Activated CD8-positive, alpha-beta memory T cell treated with anti-CD3 and anti-CD28 coated beads for 4 hours (primary cell): ENCODE measurements at places on chromosomes 11 and 22.

DNA sequence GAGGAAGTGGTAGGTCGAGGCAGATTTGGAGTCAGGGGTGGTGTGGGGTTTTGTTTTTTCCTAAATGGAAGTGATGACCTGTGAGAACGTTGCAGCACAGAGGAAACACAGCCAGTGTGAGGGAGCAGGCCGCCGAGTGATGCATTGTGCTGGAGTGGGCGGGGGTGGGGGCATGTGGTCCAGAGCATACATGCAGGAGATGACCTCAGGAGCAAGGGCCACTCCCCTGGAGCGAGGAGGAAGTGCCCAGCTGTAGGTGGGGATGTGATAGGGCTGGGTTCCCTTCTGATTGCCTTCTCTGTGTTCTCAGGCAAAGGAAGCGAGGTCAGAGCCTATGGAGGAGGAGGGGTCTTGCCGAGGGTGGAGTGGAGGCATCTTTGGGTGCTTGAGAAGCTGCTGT lies 81.4 kb downstream of the PPP6R3 start:
- no peak for DNase-seq

DNA sequence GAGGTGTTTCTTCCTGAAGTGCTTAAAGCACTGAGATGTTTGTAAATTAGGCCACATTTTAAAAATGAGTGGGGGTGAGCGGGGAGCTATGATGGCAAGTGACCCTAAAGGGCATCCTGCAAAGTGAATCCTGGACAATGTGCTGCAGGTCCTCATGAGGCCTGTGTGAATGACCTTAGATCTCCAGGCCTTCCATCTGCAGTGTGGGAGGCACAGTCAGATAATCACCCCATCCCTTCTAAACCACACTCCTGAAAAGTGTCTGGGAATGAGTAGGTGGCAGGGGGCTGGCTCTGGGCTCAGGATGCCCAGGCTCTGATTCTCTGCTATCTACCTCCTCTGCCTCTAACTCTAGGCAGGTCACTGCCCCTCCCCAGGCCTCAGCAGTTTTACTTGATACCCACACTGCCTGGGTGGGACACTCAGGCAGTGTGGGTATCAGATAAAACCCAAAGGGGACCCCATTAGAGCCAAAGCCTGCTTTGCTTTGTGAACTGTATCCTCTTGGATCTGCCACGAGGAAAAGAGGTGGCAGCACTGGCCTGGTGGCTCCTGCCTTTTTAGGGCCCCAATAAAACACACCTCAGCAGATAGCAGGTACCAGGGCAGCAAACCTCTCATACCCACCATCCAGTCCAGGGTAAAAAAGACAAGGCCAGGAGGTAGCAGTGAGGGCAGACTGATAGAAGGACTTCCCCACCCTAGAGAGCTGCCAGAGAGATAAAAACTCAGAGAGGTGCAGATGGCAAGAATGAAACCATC lies 10.5 kb downstream of the STARD10 start:
- DNase-seq = no peak

- DNase-seq = peak; percentile 7
These were observed 568 bp downstream of the ALG8 start for GRCh38 chr11:78138694-78139421.

- DNase-seq = no peak
These were observed 62.2 kb upstream of the HEPHL1 start for GRCh38 chr11:93958991-93959390.

DNA sequence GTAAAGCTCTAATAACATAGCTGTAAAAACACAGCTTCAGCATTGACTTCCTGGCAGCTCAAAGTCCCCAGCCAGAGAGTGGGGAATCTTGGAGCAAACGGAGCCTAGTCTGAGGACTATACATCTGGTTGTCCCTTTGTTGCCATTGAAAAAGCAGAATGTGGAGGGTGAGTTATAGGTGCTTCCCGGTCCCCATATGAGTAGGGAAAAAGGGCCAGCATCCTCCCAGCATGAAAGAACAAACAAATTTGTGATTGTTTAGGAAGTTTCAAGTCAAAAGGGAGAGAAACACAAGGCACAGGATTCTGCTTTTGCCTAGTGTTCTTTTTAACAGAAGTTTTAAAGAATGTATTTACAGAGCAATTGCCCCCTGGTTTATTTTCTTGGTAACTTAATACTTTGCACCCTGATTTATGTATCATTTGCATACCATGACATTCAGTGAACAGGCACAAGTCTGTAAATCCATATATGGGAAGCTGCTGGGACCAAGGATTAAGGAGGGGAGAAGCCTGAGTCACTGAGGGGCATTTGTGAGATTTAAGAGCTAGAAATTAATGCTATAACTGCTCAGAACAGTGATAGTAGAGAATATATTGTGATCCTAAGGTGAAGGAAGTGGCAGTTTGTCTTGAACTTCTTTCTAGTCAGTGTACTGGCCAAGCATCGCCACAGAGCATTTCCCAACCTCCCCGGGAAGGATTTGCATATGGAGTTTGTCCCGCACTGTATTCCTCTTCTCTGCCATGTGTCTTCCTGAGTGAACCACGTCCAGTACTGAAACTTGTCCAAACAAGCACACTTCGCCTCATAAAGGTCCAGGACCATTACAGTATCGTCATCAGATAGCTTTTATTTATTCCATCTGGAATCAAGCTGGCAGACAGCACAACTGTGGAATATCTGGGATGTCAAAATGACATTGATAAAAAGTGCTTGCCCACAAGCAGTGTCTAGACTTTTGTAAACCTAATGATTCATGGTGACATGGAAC lies 103.0 kb downstream of the DBX1 start:
- DNase-seq = no peak

DNA sequence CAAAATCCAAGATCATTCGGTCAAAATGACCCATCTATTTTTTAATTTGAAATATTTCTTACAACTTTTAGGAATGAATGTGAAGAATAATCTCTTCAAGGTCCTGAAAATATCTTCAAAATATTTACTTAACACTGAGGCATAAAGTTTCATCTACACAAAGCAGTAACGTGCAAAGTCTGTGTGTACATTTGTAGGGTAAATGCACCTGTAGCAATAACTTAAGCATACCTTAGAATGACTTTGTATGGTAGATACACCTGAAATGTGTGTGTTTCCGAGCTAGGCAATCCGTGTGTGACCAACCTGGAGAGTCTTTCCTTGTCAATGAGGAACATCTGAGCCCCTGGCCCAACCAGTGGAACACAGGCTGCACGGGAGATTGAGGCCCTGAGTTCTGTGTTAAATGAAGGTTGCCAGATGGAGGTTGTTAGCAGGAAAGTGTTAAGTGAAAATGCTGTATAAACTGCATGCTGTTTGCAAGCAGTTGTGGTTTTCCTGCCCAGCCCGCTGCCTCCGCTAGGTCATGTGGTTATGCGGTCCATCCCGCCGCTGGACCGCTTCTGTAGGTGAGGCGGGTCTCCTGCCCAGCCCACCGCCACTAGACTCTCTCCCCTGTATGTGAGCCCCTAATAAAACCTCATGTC lies 7.6 kb upstream of the CTR9 start:
- no peak for DNase-seq

DNA sequence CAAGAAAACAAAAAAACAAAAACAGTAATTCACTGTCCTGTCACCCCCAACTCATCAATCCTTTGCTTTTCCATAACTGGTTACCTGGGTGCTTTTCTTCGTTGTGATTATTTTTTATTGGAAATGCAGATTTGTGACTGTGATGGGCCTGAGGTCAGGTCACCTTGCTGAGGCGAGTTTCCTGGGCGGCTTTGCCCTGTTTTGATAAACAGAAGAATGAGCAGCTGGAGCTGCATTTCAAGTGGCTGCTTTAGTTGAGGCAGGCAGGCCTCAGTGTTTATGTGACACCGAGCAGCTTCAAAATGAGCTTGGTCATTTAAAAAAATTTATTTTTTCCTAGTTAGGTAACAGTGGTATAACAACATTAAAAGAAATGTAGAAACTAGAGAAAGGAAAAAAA lies 22.2 kb downstream of the PTPRJ start:
- DNase-seq = no peak

- no peak for DNase-seq
These were observed 130.9 kb upstream of the CCDC179 start for GRCh38 chr11:22991196-22991595.

DNA sequence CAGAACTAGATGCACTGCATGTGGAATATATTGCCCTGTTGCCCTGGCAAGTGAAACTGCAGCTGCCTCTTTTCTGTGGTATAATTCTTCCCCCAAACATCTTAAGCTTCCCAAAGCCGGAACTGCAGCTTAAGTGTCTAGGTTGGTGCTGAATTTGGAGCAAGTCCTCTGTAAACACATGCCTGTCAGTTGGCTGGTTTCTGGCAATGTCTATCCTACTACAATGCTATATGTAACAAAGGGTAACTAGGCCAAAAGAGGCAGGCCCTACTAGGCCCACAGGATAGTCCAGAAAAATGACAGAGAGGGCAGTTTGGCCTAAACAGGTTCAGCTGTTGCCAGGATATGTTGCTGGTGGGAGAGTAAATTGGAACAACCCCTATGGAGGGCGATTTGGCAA lies 27.9 kb downstream of the ASCC2 start:
- DNase-seq = no peak

DNA sequence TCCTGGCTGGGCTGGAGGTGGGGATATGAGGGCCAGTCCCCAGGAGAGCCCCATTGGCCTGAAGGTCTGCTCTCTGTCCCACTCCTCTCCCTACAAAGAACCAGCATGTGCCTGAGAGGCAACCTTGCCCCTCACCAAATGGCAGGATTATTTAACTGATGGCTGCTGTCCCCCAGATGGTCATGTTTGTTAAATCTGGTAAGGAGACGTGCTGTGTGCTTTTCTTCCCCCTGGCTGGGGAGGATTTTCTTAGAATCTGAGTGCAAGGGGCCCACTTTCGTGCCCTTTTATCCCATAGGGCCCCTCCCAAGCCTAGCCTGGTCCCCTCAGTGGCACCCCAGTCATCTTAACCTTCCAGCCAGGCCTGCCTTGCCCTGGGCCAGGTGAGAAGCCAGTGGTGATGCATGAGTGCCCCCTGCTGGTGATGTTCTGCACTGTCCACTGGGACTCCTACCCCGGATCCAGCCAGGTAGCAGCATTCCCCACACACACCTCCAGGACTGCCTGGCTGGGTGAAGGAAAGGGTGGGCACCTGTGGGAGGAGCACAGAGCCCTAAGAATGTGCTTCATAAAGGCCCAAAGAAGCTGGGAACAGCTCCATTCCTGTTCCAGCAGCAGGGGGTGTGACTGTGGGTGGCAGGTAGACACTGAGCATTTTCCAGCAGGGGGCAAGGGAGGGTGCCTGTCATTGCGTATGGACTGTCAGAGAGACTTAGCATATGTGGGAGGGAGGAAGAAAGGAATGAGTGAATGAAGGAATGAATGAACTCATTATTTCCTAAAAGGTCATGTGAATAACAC lies 28.9 kb downstream of the MFNG start:
- DNase-seq = peak; percentile 63

GRCh38 chr22:34333285-34333684 lies 413.0 kb upstream of the LARGE1 start:
- DNase-seq = no peak

DNA sequence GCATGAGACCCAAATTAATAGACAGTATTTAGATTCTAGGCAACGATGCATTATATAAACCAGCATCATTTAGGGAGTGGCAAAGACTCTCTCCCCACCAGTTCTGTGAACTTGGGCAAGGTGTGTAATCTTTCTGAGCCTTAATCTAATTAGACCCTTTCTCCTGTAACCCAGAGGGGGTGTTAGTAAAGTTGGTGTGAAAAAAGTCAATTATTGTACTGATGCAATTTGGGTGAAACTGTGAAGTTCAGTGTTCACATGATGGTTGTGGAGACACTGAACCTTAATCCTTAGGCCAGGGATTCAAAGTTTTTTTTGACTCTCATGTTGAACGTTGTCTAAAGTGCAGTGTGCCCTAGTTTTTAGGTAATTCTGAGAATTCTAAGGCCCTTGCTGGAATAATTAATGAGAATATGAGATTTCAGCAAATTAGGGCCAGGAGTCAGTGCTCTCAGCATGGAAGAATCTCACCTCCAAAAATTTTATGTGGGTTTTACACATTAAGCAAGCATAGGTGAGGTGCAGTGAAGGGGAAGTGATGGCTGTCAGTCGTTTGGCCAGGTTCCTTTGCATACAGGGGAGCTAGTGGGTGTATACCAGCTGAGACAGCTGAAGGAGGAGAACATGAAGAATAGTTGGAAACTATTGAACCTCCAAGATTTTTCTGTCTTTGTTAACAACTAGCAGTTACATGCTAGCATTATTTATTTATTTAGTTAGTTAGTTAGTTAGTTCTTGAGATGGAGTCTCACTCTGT lies 94.2 kb downstream of the PTPRJ start:
- DNase-seq = no peak

GRCh38 chr22:22712092-22712658 lies 67.8 kb downstream of the GGTLC2 start:
- no peak for DNase-seq

- DNase-seq = no peak
These were observed 3.9 kb upstream of the IL18BP start for GRCh38 chr11:71994786-71995185.

DNA sequence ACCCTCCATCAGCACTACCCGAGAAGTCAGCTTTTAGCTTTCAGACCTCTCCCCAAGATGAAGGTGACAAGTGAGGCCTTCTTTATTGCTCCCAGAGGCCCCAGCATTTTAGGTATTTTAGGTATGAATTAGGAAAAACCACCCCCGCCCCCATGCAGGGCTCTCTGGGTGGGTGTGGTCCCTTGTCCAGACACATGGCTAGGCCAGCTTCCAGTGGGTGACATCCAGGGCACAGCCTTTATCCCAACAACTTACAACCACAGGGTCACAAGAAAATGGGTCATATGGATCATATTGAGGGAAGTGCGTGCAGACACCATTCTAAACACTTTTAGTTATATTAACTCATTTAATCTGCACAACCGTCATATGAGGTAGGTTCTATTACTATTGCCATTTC lies 42.1 kb downstream of the RIBC2 start:
- DNase-seq = no peak

DNA sequence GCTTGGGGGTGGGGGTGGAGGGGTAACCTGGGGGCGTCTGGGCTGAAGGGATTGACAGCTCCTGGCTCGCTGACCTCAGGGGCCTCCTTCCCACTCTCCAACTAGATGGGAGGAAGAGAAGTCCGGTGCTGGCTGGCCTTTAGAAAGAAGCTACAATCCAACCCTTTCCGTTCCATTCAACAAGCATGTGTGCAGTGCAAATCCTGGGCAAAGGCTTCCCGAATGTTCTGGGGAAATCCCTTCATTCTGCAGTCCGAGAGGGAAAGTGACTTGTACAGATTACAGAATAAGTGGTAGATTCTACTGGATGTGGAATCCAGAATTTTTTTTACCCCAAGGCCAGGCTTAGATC lies 149.9 kb downstream of the FEZ1 start:
- no peak for DNase-seq

- DNase-seq = no peak
These were observed 34.5 kb upstream of the SEZ6L start for GRCh38 chr22:26134654-26135330.

DNA sequence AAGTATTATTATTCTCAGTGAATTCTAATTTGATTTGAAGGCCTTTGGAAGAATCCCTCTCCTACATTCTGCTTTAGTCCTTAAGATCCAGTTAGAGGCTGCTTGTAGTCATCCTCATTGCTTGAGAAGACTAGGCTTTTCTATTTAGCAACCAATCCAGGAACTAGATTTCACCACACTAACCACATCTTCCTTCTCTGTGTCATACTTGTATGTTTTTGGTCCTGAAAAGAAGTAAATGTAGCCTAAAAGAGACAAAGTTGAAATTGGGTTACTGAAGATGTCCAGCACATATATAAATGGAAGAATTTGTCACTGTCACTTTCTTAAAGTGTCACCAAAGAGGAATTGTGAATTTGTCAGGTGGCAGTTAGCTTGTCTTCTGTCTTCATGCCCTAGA lies 46.6 kb upstream of the MMP7 start:
- no peak for DNase-seq

- no peak for DNase-seq
These were observed 7.5 kb downstream of the ROBO3 start for GRCh38 chr11:124872741-124873140.
